Lung microvascular endothelial cell (primary cell): ENCODE measurements at places on chromosomes 7 and 10.

GRCh38 chr7:41999736-42000283, 237.2 kb downstream of the GLI3 start:
- DNase-seq, result no peak

- DNase-seq, result no peak
Observed at GRCh38 chr10:71036297-71036966, 148.1 kb upstream of the PCBD1 start.

DNA sequence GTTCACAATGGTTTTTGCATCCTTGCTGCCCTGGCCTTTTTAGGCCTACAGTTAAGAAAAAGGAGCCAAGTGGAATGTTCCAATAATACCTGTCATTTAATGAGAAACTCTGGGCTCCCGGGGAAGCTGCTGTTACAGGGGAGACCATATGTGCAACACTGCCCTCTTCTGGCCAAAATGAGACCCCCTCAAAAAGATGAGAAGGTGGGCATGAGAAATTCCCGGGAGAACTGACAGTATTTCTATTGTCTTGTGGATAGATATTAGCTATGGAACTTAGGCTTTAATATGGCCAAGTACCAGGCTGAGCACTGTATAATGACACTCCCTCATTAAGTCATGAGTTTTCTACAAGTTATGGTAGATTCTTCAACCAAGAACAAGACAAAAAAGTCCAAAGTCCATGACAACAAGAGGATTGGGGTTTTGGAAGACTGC, 99.4 kb downstream of the CCDC3 start:
- peak; percentile 85 for DNase-seq

DNA sequence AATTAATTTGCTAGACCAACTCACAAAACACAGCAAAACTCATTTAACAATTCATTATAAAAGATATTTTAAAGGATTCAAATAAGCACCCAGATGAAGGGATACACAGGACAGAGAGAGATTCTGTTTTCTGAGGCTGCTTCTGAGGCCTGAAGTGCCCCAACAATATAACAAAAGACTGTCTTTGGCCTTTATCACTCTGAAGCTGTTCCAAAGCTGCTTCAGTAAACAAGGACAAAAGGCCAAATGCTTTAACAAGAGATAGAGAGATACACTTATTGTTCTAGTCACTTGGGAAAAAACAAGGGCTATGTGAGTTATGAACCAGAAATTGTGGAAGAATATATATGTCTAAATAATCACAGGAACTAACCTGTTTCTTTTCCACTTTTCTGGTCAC, 223.7 kb downstream of the CXCL12 start:
- DNase-seq, result no peak

DNA sequence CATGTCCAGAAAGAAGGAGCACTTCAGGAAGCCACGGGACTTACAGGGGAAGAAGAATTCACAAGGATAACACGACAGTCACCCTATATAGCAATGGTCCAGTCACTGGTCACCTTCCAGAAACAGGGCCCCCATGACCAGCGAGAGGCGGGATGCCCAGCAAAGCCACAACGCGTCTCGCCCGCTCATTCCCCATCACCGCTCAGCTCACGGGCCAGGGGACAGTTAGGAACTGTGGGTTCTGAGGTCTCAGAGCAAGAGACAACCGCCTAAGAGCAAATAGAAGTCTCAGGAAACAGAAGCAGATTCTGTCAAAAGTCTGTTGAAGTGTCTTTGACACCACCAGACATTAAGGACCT, 71.9 kb downstream of the PROSER2 start:
- no peak for DNase-seq

- peak; percentile 21 for DNase-seq
Observed at GRCh38 chr7:133512560-133512959, 259.7 kb downstream of the EXOC4 start.

DNA sequence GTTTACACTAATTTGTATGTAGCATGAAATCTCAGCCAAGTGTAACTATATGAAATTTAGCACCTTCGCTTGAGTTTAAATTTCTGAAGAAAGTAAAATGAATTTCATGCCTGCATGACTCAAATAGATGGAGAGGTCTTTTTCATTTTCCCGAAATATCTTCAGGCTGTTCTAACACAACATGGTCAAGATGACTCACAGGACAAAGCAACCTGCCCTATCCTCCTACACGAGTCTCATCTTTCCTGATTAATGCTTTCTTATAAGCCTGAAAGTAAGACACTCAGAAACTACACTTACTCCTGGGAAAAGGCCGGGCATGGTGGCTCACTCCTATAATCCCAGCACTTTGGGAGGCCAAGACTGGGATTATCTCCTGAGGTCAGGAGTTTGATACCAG, 41.2 kb downstream of the CH25H start:
- no peak for DNase-seq

- DNase-seq, result no peak
Observed at GRCh38 chr10:37474645-37475044, 349.2 kb downstream of the ANKRD30A start.

GRCh38 chr10:101558204-101558603, 29.9 kb downstream of the POLL start:
- no peak for DNase-seq

DNA sequence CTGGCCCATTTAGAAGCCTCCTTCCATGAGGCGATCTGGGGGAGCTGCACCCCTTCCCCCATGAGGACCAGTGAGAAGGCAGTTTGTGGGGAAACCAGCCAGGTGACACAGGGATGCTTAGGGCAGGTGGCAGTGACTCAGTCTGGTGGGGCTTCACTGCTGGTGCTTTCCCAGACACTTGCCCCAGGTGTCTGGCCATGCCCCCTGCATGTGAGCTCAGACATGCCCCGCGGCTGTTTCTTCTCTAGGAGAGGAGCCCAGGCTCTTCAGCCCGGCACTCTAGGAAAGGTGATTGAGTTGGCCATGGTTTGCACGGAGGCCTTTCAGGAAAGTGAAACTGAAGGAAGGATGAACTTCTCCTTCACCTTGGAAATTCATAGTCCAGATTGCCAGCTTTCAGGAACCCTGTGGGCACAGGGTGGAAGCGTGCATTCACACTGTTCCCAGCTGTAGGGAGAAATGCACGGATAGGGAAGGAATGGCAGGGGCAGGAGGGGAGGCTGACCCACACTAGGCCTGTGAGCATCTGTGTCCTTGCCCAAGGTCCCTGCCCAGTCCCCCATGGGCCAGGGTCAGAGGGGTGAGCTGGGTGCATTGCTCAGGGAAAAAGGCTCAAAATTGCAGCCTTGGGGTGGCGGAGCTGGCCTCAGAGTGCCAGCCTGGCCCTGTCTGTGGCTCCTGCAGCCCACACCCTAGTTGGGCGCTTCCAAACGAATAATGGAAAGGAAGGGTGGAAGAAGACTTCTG, 359.1 kb downstream of the GLRX3 start:
- DNase-seq, result no peak

- DNase-seq, result peak; percentile 77
Observed at GRCh38 chr7:112630565-112630964, 149.8 kb downstream of the LSMEM1 start.

- DNase-seq, result no peak
Observed at GRCh38 chr10:1419796-1420610, 317.3 kb downstream of the ADARB2 start.

GRCh38 chr7:139500770-139501138, 17.3 kb upstream of the KLRG2 start:
- no peak for DNase-seq

DNA sequence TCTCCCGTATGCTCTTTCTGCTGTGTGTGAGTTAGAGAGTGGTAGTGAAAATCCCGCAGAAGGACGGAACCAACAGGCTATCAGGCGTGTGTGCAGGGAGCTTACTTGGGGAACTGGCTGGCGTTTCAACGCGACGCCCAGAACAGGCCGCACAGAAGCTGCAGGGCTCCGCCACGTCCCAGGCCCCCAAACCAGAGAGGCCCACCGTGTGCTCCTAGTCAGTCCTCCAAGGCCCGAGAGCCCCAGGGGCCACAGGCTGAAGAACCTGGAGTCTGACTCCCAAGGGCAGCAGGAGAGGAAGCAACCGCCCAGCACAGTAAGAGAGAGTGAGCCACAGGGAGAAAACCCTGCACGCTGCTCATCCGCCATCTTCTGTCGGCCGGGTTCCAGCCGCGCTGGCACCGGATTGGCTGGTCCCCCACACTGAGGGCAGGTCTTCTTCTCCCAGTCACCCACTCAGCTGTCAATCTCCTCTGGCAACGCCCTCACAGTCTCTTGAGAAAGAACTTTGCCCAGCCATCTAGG, 730.6 kb upstream of the VSTM2A start:
- peak; percentile 35 for DNase-seq

DNA sequence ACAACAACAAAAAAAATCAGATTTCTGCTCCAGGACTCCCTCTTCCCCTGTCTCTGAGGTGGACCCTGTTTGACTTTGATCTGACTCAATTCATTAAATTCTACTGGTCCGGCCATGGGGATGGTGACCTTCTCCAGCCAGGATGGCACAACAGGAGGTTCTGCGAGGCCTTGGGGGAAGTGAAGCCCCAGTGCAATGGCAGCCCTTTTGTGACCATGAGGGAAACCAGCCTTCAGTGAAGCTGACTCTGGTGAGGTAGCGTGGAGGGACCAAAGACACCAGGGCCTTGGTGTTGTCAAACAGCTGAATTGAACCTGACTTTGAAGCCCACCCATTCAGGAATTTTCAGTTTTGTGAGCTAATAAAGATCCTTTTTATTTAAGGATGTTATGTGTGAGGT, 44.5 kb downstream of the NPTX2 start:
- DNase-seq, result no peak

- DNase-seq, result no peak
Observed at GRCh38 chr10:79376078-79376628, 28.9 kb downstream of the PPIF start.

- no peak for DNase-seq
Observed at GRCh38 chr10:109411917-109412316, 511.4 kb downstream of the XPNPEP1 start.
